ENCODE measurements at places on chromosomes 7 and 10.

GRCh38 chr7:158908552-158908951 is 52.2 kb downstream of the DYNC2I1 start:
- DNase-seq = no peak

- DNase-seq = no peak
Observed at GRCh38 chr10:110163841-110164240, 43.6 kb upstream of the MXI1 start.

DNA sequence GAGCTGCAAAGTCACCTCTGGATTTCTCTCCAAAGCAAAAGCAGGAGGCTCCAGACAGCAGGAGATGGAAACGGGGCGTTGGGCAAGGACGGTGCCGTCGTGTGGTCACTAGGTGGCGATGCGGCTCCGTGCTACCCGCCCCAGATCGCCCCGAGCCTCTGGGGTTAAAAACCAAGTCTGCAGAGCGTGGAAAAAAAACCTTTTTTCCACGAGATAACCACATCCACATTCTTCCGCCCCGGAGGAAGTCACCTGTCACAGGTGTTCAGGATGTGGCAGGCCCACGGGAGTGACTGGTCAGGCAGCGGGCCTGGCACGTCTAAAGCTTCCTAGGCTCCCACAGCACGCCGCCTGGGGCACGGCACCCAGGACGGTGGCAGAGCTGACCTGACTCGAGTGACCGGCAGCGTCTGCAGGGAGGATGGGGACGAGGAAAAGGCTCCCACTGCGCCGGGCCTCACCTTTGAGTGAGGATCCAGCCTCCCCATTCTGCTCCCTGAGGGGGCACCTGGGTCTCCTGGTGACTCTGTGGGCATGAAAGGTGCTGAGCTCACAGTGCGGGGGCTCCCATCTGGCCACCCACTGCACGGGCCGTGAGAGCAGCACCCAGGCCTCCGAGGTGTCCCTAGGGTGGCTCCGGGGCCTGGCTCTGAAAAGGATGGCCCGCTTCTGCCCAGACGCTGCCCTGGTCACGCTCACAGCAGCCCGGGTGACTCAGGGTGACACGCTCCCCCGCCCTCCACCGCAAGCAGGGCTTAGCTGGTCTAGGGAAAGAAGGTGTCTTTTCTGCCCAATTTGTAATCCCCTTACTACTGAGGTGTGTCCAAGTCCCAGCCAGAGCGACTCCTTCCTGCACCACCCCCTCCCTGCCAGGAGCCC is 71.3 kb upstream of the TNRC18 start:
- DNase-seq = peak; percentile 68

- no peak for DNase-seq
Observed at GRCh38 chr10:11331726-11332125, 279.7 kb downstream of the USP6NL start.

- DNase-seq = peak; percentile 52
Observed at GRCh38 chr10:60942788-60943315, 1.1 kb downstream of the RHOBTB1 start.
